AG10803 (cell line): ENCODE measurements at places on chromosomes 5 and 9.

DNA sequence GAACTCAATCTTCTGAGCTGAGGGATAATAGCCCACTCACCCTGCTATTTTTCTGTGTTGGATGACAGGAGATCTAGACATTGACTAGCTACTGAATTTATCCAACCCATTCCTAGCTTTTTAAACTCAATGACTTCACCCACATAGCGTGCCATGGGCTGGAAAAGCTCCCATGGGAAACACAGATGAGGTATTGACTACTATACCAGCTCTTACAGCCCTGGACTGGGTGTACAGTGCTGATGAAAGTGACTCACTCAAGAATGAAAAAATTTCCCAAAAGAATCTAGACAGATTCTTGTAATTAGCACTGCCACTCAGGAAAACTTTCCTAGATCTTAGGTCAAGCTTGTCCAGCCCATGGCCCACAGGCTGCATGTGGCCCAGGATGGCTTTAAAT, 72.7 kb upstream of the NREP start:
- peak; percentile 95 for DNase-seq

DNA sequence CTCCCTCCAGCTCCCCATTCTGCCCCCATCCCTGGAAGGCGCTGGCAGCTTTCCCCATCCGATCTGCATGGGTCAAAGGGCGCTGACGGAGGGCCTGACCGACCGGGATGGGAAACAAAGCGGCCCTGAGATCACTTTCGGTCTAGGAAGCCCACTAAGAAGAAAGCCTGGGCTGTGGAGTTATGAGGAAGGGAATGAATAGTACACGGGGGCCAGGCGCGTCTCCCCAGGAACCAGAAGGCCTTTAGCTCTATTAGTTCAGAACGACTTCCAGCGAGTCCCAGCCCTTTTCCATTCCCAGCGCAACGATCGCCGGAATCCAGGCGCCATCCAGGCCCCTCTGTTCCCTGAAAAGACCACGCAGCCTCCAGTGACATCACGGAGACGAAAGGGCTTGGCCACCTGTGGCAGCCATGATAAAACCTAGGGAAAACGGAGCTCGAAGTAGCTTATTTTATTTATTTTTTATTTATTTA, 70.1 kb upstream of the CCDC180 start:
- DNase-seq: no peak

DNA sequence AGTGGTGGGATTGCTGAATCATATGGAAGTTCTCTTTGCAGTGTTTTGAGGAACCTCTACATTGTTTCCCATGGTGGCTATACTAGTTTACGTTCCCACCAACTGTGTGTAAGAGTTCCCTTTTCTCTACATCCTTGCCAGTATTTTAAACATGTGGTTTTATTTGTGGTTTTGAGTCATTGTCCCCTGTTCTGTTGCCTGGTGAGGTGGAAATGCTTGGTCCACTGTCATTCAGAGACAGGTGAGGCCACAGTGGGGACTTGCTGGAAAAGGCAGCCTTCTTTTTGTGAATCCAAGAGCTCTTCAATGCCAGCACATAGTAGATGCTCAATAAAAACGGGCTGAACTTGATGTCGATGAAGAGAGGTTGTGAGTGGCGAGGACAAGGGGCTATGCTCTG, 44.2 kb downstream of the SH3PXD2B start:
- DNase-seq: peak; percentile 79

GRCh38 chr5:37918424-37918823, 78.6 kb upstream of the GDNF start:
- no peak for DNase-seq
